ENCODE measurements at places on chromosomes 16 and 17.

DNA sequence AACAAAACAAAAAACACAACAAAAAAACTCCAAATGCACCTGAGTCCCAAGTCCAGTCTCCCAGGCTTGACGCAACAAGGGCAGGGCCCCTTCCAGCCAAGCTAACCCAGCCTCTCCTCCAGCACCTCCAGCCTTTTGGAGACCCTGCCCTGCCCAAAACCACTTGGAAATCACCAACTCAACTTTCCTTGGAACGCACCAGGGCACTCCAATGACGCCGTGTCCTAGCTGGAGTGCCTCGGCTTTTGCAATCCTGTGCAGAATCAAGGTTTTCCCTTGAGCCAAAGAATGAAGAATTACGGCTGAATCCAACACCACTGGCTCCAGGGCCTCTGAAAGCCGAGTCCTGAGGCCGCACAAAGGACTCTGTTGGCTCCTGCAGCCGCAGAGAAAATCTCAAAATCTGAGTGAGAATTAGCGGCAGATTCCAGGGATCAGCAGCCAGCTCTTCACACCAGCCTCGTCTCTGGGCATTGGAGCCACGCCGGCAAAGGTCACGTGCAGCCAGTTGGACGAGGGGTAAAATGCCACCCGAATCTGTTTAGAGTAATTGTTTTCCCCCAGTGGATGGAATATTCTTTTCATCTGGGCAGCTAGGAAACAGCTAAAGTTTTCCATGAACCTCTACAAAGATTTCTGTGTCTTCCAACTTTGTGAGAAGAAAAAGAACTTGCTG is 9.7 kb upstream of the BAIAP2 start:
- no peak for DNase-seq

GRCh38 chr17:9512323-9513168 is 63.1 kb downstream of the STX8 start:
- no peak for DNase-seq

- no peak for DNase-seq
These were observed 17.7 kb downstream of the GRB2 start for GRCh38 chr17:75387771-75388170.

- peak; percentile 67 for DNase-seq
These were observed 13.8 kb downstream of the C17orf50 start for GRCh38 chr17:35774499-35774898.

GRCh38 chr16:76125871-76126270 is 151.3 kb upstream of the CNTNAP4 start:
- no peak for DNase-seq

GRCh38 chr16:87626401-87626800 is 24.1 kb downstream of the JPH3 start:
- no peak for DNase-seq

DNA sequence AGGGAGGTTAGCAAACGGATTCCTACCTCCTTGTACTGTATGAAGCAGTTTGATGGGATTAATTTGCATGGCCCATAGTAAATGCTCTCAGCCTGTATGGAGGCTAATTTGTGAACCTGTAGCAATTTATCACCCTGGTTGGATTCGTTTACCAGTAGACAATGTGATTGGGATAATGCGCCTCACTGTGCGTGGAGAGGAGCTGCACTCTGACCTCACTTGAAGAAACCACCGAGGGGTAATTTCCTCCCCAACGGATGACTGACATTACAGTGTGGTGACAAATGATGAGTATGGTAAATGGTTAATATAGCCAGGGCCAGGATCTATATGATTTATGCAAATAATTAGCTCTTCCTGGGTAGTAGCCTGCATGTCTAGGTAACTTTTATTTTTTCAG is 479.1 kb upstream of the RBFOX1 start:
- no peak for DNase-seq

- DNase-seq: no peak
These were observed 81.6 kb downstream of the CCDC182 start for GRCh38 chr17:57663326-57664070.

- DNase-seq: no peak
These were observed 562 bp downstream of the PPL start for GRCh38 chr16:4936181-4936990.

DNA sequence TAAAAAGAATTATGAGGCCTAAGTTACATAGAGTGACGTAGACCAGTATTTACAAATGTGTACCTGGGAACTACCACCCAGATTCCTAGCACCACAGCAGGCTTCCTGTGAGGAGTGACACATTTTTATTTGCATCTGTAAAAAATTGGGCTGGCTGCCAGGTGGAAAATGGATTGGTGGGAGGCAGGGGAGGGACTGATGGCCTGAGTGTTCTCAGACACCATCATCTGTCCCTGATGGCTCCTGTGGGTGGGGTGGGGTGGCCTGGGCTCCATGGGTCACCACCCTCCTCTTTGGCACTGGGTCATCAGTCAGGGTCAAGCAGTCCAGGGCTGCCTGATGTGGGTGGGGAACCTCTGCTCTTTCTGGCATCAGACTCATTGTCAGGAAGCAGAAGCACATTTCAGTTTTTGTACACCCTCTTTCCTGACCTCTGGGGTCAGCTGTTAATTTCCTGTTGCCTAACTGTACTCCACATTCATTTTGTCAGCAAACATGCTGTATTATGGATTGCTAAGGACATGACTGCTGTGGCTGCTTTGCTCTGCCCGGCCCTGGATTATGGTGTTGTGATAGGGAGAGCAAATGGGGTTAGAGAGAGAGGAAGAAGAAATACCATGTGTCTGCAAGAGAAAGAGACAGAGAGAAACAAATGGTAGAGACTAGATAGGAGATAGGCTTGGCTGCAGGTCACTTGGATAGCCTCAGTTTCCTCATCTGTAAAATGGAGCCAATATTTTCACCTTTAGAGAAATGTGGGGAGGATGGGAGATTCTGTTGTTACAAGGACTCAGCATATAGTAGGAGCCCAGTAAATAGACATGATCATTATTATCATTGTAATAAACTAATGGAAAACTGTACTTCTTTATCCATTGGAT is 11.6 kb upstream of the MFAP4 start:
- peak; percentile 72 for DNase-seq

DNA sequence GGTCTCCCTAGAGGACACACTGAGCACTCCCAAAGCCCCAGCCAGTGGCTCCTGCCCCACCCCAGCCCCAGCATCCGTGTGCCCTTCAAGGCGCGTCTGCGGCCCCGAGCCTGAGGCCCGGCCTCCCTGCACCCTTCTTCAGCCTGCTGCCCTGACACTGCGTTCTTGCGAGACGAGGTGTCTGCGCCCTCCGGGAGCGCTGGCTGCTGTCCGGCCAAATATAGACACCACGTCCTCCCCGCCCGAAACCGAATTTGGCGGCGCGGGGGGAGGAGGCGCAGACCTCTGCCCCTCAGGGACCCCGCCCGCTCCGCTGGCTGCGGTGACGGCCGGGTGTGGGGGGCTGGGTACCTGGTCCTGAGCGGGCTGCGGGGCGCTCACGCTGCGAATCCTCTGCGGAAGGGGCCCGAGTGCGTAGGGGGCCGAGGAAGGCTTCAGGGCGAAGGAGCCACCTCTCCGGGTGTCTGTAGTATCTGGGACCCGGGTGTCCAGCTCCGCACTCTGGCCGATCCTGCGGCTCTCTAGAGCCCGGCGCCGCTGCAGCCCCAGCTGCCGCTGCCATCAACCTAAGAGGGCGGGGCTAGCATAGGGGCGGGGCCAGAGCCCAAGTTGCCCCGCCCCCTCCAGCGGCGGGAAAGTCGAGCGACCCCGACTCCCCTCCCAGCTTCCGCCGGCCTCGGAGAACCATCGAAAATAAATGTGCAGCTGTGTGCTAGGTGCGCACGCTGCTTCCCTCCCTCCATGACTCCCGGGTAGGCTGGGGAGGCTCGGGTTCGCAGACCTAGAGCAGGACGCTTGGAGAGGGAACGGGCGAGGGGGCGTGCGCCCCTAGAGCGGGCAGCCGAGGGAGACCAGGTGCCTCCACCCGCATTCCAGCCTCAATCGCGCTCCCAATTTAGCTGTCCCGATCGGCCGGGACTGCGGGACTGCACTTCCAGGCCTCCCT is at the start of gene CORO6:
Gene CORO6, minus strand, starts transcription at position 576 of the 946 bp plus-strand sequence. CDS start 1,491 bp downstream, outside the sequence.
- peak; percentile 72 for DNase-seq

DNA sequence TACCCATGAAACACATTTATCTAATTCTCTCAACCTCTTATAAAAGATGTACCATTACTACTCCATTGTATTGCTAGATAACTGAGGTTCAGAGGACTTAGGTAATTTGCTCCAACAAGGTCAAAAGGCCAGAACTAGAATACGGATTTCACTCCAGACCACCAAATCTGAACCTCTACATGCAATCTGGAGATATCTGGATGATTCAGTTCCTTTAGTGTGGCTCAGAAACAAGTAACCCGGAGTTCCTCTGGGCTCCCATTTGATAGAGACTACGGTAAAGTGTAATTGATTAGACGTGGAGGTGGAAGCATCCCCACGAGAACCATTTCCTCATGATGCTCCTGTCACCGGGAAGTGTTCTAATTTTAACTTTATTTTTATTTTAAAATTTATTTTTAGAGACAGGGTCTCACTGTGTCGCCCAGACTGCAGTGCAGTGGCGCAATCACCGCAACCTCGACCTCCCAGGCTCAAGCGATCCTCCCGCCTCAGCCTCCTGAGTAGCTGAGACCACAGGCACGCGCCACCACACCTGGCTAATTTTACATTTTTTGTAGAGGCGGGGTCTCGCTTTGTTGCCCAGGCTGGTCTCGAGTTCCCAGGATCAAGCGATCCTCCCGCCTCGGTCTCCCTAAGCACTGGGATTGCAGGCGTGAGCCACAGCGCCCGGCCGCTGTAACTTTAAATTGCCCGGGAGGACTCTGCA is 608 bp upstream of the COX10 start:
- DNase-seq: no peak

DNA sequence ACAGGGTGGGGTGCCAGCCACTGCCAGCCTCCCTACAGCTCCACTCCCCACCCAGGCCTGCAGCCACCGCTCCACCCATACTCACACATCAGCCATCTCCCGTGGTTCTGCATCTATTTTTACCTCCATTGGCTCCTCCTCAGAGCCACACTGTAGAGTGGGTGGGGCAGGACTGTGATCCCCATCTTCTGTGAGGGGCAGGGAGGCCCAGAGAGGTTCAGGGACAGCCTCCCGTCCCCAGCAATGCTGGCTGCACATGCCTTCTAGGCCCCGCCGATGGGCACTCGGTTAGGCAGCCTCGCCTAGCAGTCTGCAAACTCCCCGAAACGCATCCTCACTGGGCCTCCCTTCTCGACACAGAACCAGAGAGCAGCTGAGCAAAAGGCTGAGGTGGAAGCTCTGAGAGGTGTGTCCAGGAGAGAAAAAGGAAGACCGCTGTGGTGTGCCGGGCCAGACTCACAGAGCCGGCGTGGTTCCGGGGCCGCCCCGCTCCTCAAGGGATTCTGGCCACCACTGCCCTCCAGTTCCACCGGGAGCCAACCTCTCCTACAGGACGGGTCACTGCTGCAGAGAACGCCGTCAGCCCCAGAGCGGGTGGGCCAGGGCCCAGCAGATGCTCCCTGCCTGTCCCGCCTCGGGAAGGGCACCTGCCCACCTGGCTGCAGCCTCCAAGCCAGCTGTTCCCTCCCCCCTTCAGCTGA is 71.9 kb downstream of the ABR start:
- peak; percentile 48 for DNase-seq

DNA sequence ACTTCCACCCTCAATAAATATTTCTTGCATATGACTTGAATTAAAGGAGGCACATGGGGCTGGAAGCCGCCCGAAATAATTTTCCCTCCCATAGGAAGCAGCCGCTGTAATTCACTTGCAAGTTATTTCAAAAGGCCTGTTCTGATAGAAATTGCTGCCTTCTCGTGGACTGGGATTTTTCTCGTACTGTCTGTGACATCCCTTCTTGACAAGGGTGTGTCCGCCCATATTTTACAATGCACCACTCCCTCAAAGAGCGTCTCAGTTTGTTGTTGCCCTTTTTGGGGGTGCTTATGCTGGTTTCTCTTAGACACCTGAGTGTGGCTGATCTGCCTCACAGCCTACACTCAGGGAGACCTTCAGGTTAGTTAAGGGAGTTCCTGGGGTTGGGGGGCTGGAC is 160.0 kb downstream of the MSI2 start:
- no peak for DNase-seq

GRCh38 chr17:9272501-9273200 is 251.3 kb downstream of the NTN1 start:
- DNase-seq: no peak

GRCh38 chr17:69460963-69461922 is 46.7 kb downstream of the MAP2K6 start:
- DNase-seq: no peak

DNA sequence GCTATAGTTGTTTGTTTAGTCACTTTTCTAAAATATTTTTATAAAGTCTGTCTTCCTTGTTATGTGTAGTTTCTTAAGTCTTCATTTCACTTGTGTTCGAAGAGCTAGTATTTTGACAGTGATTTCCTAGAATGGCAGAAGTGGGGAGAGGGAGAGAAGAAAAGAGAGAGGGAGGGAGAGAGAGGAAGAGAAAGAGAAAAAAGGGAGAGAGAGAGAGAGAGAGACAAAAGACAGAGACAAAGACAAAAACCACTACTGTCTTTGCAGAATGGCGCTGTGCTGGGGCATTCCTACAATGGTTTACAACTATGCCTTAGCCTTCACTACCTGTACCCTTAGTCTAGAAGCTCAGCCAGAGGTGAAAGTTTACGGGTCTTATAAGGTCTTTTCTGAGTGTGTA is 90.5 kb downstream of the CA4 start:
- no peak for DNase-seq

- DNase-seq: no peak
These were observed 412.1 kb downstream of the RBFOX1 start for GRCh38 chr16:7744546-7745264.

DNA sequence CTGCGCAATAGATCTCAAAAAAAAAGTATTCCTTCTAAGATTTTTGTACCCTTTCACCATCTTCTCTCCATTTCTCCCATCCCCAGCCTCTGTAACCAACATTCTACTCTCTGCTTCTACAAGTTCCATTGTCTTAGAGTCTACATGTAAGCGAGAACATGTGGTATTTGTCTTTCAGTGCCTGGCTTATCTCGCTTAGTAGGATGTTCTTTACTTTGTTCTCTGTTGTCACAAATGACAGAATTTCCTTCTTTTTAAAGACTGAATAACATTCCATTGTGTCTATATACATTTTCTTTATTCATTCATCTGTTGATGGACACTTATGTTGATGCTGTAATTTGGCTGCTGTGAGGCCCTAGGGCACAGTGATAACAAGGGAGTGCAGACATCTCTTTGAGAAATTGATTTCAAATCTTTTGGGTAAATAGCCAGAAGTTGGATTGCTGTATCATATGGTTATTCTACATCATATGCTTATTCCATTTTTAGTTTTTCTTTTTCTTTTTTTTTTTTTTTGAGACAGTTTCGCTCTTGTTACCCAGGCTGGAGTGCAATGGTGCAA is 37.7 kb upstream of the MYH10 start:
- DNase-seq: no peak

DNA sequence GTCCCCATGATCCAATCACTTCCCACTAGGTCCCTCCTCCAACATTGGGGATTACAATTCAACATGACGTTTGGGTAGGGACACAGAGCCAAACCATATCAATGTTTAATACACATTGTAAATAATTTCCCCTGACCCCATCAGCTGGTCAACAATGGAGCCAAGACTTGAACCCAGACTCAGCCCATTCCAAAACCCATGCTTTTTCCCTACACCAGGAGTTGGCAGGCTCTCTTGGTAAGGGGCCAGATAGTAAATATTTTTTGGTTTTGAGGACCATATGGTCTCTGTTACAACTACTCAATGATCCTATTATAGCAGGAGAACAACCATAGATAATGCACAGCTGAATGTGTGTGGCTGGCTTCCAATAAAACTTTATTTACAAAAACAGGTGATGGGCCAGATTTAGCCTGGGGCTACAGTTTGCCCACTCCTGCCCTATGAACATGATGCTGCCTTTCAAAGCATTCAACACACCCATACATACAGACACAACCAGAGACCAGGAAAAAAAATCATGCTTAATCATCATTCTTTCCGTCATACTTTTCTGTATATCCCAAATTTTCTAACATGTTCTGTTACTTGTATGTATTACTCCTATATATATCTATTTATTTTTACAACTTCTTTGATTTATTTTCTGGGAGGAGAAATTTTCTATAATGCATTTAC is 22.1 kb upstream of the MSI2 start:
- DNase-seq: no peak

Measured in left cardiac atrium (tissue), 4 donors.